ENCODE measurements at places on chromosomes 5 and 9.

DNA sequence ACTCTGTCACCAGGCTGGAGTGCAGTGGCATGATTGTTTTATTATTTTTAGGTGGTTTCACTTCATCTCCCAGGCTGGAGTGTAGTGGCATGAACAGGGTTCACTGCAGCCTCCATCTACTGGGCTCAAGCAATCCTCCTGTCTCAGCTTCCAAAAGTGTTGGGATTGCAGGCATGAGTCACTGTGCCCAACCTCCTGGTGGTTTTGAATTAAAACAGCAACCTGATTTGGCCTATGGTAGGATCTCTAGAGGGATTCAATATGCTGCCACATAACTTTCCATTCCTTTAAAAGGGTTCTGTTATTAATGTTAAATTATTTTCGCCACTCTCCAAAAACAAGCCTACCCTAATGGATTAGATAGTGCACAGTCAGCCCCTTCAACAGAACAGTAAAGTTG, 9.9 kb upstream of the HSPA4 start:
- DNase-seq: no peak

DNA sequence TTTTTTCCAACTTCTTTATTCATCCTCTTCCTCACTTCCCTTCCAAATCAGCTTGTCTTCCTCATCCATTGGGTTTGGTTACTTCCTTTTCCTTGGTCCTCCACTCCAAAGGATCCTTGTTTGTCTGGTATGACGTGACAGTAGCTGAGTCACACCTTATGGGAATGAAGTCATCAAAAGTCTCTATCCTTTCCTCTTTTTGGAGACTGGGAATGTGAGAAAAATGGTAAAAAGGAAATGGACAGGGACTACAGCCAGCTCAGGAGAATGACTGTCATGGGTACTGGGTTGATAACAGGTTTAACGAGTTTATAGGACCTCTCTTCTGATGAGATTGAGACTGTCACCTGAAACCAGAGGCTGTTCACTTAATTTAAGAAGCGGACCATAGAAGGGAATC, 76.2 kb upstream of the MYO10 start:
- DNase-seq: no peak

GRCh38 chr9:98211260-98211659, 18.8 kb upstream of the CORO2A start:
- DNase-seq: no peak

GRCh38 chr5:151086905-151087360, 6.1 kb upstream of the TNIP1 start:
- peak; percentile 73 for DNase-seq

DNA sequence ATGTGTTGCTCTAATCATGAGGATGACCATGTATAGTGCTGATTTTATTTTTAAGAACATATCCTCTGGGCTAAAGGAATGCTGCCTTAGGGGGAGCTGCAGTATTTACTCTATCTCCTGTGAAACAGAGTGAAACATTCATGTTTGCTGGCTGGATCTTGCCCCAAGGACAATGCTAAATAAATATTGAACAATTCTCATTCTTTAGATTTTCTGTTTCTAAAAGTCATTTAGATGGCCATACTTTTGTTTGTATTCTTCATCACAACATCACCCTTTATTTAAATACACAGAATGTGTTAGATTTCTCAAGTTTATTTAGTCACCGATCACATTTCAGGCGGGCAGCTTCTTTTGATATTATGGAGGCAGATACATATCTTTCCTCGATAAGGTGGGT, 103.3 kb downstream of the ARHGEF28 start:
- no peak for DNase-seq

- DNase-seq: no peak
Measured at GRCh38 chr5:127335381-127335780, 44.8 kb downstream of the MEGF10 start.

DNA sequence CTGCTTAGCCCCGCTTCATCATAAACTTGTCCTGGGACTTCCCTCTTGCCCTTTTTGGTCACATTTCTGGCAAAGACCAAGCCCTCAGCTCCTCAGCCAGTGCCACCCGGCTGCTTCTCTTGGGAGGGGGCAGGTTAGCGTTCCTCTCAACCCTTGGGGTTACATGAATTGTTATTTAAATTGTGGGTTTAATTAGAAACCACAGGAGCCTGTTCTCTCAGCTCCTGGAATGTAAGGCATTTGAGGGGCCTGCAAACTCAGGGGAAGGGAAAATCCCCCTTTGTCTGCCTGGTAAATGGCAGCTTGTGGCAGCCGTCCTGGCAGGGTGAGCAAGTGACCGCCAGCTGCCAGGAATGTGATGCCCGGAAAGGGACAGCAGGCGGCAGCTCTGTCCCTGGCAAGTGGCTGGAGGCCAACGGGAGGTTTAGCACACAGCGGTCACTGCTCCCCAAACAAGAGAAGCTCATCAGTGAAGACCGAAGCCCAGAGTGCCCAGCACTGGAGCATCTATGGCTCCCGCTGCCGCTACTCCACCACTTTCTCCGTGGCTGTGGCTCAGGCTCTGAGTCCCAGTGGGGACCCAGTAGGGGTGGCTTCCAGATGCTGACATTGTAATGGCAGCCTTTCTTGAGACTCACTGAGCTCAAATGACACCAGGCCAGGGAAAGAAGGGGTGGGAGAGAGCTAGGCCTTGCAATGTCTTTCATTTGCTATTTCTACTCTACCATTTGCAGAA, 51.7 kb downstream of the SHB start:
- no peak for DNase-seq

DNA sequence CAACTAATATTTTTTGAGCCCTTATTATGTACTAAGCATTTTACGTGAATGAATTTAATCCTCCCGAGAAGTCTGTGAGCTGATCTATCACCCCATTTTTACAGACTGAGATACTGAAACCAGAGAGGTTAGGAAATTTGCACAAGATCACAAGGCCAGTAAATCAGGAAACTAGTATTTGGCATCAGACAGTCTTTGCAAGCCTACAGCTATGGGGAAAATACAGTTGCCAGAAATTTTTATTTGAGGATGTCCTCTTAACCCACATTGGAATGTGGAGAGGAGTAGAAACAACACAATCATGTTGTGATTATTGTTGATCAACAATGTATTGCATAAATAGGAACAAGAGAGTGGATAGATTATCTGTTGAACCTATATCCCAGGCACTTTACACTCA, 2.3 kb upstream of the SLC46A2 start:
- no peak for DNase-seq

GRCh38 chr5:178458140-178458539, 132.1 kb downstream of the COL23A1 start:
- no peak for DNase-seq

DNA sequence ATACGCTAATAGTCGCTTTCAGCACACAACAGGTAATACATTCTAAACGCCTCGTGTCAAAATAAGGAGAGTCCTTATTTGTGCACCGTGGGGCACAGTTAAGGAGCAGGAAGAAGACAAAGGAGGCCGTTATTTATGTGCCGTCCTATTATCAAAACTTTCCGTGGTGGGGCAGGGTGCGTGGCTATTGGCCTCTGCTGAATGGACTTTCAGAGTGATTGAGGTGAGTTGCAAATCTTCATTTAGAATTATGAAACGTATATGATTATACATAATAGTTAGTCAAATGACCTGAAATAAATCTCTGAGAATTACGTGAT, 833 bp downstream of the C5orf24 start:
- no peak for DNase-seq

- peak; percentile 4 for DNase-seq
Measured at GRCh38 chr5:80399526-80400239, 8.2 kb upstream of the ZFYVE16 start.

GRCh38 chr5:116454417-116454927, 120.2 kb downstream of the SEMA6A start:
- DNase-seq: peak; percentile 29

GRCh38 chr5:148267962-148268361, 632 bp upstream of the SPINK13 start:
- no peak for DNase-seq

DNA sequence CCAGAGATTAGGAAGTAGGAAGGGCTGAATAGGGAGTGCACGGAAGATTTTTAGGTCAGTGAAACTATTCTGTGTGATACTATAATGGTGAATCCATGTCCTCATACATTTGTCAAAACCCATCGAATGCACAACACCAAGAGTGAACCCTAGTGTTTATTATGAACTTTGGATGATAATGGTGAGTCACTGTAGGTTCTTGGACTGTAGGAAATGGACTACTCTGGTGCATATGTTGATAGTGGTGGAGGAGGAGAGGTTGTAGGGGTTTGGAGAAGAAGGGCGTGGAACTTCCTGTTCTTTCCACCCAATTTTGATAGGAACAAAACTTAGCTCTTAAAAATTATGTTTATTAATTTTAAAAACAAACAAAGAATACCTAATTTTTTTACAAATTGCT, 14.3 kb downstream of the CTSL start:
- no peak for DNase-seq

GRCh38 chr5:79702606-79703380, 13.2 kb downstream of the CMYA5 start:
- DNase-seq: no peak

- DNase-seq: no peak
Measured at GRCh38 chr5:1895739-1896420, 13.2 kb upstream of the IRX4 start.

DNA sequence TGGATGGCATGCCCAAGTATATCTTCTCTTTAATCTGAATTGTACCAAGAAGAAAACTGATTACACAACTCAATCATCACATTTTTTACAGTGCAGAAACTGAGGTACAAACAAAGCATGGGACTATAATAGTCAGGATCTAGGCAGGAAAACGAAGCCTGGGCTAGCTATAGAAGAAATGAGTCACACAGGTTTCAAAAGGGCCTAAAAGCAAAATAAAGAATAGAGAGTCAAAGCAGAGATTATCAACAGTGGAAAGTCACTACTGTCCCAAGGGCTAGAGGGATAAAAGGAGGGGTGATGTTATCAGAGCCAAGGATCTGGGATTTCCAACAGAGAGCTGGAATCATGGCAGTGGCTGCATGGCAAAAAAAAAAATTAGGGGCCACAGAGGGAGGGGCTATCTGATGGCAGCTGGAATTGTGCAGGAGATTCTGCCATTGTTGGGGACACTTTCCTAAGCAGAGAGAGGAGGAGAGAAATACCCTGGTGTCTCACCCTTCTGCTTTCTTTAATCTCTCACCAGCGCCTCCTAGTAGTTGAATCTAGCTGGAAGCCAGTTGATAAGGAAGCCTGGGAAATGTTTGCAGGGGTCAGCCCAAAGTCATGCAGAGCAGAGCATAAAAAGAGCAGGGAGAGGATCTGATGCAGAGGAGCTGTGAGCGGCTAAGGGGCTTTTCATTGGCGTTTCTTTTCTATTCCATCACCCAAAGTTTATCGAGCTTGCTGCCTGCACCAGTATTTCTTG, 343.2 kb downstream of the ACTL7B start:
- DNase-seq: no peak

DNA sequence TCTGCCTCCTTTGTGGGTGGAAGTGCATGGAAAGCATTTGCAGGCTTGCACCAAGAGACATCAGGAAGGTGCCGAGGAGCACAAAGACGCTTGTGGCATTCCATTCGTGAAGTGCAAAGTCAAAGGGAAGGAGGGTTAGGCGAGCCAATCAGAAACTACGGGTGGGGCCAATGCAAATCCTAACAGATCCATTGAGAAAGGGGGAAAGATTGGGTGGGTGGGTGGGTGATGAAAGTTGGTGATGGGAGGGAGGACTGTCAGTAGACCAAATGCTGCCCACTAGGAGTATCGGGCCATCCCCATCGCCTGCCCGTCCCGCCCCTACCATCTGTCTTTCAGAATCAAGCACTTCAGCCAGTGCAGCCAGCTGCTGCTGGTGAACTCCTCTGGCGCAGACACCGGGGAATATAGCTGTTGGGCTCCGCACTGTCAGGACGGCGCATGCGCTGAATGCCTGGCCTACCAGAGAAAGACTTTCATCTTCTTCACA, 17.1 kb upstream of the ANXA6 start:
- DNase-seq: no peak

GRCh38 chr9:83219154-83219923, 156.4 kb upstream of the RASEF start:
- DNase-seq: no peak

GRCh38 chr9:29802454-29802853, 2229.2 kb upstream of the C9orf72 start:
- DNase-seq: no peak

DNA sequence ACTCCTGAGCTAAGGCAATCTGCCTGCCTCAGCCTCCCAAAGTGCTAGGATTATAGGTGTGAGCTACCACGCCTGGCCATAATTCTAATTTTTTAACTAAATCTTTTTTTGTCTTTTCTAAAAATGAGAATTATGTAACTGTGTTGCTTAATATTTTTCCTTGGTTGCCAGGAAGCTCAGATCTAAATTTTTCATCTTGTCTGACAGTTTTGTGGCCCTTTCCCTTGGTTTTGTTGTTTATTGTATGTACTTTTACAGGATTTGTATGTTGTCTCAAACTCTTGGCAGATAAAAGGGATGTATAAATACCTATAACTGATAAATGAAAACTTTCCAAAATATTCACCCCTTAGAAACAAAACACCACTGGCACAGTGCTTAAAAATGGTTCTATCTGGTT, 88.2 kb upstream of the KLF9 start:
- no peak for DNase-seq

DNA sequence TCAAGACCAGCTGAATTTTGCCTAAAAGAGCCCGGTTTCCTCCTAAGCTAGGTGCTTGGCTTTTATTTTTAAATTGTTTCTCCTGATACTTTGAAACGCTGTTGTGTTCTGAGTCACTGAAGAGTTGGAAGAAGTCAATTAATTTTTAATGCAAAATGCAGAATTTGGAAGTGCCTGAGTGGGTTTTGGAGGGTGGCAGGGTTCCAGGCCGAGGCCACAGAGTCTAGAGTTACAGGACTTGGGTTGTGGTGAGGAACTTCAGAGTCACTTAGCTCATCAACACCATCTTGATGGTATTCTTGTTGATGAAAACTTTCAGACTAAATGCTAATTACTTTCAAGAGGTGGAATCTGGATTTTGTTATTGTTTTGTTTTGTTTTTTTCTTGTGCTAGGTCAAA, 130.6 kb downstream of the PDZD2 start:
- DNase-seq: no peak

Data from GM12892 (cell line).